CD4-positive, alpha-beta T cell treated with Interleukin-1 beta for 1 hour (primary cell): ENCODE measurements at places on chromosomes 12 and 14.
A peak's percentile ranks its signal among the peaks of the same experiment; 100 is the strongest.

DNA sequence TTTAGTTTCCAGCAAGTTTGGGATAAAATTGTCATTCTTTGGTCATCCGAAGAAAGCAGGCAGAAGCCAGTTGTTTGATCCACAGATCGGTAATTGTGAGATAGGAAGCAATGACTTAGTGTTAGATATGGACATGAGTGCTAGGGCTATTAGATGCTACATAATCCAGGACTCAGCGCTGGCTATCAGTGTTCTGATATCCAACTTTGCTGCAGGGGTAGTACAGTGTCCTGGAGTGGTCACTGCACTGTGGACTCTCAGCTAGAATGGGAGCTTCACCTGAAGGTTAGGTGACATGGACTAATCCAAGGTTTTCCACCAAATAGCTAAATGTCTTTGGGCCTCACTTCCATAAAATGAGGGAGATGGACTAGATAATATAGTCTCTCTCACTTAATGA lies 39.9 kb downstream of the STK38L start:
- DNase-seq, result no peak

DNA sequence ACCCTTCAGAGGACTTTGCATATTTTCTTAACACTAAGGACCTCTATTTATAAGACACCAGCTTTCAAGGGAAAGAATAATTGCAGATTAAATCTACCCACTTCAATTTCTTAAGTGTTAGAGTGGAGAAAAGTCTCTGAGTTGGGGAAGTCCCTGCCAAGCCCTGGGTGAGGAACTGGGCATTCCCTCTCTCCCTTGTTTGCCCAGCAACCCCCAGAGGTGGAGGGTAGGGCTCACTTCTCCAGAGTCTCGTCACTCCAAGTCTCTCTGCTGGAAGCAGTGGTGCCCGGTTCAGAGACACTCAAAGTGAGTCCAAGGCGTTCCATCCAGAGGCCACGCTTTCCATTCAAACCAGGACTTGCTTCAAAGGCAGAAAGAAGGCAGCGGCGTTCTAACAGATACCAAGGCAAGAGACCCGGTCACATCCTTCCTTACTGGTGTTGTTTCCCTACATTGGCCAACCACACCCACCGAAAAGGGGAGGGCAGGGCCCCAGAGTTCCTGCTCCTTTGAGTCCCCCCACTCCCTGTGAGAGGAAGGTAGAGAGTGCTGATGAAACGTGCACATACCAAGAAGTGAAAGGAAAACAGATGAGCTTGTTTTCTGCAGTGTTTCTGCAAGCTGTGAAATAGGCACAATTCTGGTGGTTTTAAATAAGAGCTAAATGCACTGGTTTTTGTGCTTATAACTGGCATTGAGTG lies 6.1 kb upstream of the BDKRB2 start:
- no peak for DNase-seq

DNA sequence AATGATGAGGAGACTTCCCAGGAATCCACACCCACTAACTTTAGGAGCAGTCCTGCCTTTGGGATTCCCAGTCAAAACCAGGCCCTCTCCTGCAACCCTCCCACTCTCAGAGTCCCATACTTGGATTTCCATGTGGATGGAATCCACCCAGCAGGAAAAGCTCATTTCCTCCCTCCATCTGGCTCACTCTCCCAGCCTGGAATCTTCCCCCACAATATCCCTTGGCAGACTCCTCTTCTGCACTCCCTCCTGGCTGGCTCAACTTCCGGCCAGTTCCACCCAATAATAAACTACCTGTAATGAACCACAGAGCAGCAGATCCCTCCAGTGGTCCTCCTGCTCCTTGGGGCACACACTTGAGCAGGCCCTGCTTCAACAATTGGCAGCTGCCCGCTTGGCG lies 102.8 kb upstream of the EGLN3 start:
- DNase-seq, result no peak

- DNase-seq, result peak; percentile 18
These were observed at the start of gene BMAL2 for GRCh38 chr12:27332714-27333402. Gene BMAL2, plus strand, starts transcription at chr12:27332836. Its CDS starts 237 bp downstream, at chr12:27333073.

- DNase-seq, result no peak
These were observed 4.8 kb upstream of the DTX1 start for GRCh38 chr12:113051759-113052158.

DNA sequence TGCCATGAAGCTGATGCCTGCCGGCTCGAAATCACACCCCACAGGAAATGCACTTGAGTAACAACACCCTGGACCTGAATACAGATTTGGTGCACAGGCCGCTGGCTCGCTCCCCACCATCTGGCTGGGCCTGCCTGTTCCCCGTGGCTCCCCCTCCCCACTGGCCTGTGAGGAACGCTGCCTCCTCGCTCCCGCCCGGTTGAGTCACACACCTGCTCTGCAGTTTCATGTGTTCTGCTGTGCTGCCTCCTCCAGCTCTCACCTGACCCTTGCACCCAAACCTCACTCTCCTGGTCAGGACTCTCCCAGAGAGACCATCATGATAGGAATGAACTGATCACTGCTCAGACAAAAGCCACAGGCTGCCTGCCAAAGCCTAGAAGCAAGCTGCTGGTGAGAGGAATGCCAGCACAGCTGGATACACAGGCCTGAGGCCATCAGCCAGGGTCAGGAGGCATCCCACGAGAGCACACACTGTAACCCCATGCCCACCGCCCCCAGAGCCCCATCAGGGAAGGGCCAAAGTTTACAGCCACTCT lies 3.8 kb upstream of the SIVA1 start:
- no peak for DNase-seq
